SIG-M5 (cell line): ENCODE measurements at places on chromosomes 1 and 21.

DNA sequence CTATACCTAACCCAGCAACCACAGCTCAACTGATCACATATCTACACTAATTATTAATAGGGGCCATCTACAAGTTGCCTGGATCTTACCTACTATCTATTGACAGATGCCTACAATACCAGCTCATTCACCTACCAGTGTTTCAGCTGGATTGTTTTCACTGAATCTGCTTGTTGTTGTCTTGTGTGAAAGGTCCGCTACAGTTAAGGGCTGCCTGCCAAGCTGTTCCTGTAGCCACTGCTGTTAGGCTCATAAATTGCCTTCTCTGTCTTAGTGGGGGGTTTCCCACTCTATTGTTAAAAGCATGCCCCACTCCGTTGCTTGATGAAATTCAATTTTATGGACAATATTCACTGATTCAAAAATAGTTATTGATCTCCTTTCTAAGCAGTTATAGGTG, 199.7 kb upstream of the TMPRSS15 start:
- no peak for DNase-seq

DNA sequence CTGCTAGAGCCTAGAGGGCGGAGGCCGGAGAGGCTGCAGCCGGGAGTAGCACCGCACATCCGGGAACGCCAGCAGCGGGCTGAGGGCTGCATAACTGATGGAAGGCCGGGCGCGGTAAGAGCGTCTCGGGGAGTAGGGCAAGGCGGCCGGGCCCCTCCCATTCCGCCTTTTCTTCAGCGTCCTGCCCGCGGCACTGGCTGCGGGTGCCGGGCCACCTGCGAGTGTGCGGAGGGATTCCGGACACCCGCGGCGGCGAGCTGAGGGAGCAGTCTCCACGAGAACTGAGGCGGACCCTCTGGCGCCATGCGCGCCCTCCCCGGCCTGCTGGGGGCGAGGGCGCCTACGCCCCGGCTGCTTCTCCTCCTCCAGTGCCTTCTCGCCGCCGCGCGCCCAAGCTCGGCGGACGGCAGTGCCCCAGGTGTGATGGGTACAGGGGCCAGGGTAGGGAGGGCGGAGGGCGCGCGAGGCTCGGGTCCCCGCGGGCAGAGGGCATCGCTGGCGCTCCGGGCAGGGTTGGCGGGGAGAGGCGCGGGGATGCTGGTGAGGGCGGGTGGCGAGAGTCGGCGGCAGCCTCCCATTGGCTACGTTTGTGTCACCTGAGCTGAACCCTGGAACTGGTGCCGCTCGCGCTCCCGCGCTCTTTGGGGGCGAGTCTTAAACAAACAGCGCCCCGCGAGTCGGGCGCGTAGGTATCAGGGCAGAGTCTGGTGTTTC, 334.4 kb downstream of the SRGAP2C start:
- no peak for DNase-seq

DNA sequence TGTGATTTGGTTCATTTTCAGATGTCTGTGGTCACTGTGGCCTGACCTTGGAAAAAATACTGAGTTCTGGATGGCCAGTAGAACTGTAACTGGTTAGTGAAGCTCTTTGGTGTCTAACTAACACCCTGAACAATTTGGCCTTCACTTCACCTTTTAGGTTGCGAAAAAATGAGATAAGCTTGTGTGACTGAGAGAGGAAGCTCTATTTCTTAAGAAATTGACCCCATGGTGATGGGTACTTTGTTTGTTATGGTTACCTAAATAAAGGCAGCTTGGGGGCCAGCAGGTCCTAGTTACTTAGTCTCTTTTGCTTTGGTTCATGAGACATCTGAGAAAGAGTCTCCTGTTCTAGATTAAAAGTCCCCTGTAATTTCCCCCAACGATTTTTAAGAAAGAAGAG, 181.6 kb downstream of the ZNF326 start:
- DNase-seq: no peak

DNA sequence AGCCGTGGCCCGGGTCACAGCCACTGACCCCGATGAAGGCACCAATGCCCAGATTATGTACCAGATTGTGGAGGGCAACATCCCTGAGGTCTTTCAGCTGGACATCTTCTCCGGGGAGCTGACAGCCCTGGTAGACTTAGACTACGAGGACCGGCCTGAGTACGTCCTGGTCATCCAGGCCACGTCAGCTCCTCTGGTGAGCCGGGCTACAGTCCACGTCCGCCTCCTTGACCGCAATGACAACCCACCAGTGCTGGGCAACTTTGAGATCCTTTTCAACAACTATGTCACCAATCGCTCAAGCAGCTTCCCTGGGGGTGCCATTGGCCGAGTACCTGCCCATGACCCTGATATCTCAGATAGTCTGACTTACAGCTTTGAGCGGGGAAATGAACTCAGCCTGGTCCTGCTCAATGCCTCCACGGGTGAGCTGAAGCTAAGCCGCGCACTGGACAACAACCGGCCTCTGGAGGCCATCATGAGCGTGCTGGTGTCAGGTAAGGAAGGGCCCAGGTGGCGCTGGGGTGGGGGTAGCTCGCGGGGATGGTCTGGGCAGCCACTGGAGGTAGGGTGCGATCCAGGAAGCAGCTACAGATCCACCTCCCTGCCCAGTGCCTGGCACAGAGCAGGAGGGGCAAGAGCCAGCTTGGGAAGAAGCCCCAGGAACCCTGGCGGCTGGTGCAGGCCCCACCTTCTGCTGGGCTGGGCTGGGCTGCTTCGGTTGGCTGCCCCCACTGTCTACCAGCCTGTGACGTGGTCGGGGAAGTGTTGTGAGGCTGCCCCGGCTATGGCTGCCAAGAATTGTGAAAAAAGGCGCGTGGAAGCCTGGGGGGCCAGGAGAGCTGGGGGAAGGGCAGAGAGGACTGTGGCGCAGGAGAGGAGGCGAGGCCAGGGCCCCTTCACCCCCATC, 3.8 kb downstream of the CELSR2 start:
- DNase-seq: no peak

DNA sequence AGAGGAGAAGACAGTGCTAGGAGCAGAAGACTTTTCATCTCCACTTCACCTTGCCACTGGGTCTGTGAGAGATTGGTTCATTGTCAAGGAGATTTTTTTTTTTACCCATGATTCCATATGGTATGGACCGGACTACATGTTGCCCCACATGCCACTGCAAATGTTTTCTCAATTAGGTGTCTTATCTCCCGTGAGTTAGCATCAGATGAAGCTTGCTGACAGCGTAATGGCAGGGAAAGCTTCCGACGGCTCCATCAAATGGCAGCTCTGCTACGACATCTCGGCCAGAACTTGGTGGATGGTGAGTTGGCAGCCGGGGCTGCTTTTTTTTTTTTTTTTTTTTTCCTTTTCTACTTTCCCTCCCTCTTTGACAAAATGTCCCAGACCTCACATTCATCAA, 217.2 kb upstream of the NFIA start:
- DNase-seq: no peak

DNA sequence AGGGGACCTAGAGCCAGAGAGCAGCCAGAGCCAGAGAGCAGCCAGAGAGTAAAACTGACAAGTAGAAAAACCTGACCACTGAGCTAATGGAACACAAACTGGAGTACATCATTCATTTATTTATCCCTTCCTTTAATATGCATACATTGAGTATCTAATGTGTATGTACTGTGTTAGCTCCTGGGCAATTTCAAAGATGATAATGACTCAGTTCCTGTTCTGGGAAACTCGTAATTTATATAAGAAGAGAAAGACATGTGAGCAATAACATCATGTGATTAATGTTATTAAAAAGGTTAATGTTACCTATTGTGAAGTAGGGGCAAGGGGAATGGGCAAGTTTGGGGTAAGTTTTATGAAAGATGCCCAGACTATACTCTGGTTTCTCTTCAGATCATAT, 199.9 kb downstream of the TNR start:
- no peak for DNase-seq

DNA sequence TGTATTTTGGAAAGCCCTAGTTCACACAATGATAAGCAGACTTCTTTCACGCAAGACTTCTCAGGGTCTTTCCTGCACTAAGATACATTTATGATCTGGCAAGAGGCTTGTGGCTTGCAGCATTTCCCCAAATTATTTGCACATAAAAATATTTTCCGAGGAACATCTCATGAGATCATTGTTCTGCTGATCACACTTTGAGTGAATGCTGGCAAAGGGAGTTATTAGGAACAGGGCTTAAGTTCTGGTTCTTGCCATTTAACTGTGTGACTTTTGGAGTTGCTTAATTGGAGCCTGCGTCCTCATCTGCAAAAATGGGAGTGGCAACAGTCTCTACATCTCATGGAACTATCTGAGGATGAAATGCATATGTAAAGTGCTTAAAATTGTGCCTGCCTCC, 50.2 kb downstream of the GADD45A start:
- DNase-seq: no peak

- DNase-seq: no peak
Observed at GRCh38 chr21:41820384-41821080, 53.7 kb upstream of the RIPK4 start.

DNA sequence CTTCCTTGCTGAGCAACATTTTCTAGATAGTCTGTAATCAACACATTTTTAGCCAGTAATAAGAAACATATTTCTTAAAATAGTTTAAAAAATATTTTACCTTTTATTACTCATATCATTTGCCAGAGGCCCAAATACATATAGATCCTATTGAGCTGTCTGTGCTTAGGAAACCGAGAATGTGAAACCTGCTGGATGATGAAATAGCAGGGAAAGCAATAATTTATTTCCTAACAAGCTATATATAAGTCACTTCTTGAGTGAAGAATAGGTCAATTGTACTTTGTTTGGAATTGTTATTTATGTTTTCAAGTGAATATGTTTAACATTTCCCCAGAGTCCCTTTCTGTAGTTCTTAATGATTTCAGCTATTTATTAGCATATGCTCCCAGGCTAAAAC, 339.9 kb upstream of the TMPRSS15 start:
- no peak for DNase-seq

- no peak for DNase-seq
Observed at GRCh38 chr1:229047840-229048620, 222.9 kb upstream of the RAB4A start.

DNA sequence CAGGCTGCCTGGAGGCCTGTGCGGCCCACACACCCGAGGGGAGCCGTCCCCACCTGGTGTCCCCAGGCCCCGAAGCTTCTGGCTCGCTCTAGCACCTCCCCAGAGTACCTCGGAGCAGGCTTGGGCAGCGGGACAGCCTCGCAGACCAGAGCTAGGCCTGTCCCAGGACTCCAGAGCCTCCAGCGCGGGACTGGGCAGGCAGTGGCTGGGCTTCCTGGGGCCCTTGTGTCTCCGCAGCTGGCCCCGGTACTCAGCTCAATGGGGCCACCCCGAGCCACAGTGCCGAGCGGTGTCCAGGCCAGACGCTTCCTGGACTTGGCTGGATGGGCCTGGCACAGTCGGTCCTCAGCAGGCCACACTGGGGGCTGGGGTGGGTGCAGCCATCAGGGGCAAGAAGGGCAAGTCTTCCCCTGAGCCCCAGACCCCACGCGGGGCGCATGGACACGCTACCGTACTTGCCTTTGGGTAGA, 4.9 kb downstream of the SCNN1D start:
- DNase-seq: no peak

DNA sequence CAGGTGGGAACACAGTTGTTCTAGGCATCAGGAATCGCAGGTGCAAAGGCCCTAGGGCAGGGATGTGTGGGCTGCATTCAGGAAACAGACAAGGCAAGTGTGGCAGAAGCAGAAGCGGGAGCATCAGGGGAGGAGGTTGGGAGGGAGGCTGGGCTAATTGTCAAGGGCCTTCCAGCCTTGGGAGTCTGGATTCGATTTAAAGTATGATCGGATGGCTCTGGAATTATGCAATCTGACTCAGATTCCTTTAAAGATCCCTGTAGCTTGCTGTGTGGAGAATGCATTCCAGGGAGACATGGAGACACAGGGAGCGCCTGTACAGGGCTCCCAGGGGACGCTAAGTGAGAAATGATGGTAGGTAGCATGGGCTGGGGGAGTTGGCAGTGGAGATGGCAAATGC, 86.5 kb downstream of the LACTBL1 start:
- DNase-seq: no peak

GRCh38 chr1:98458511-98459485, 202.7 kb upstream of the SNX7 start:
- no peak for DNase-seq

GRCh38 chr1:107691540-107691939, 273.4 kb downstream of the VAV3 start:
- DNase-seq: no peak

- DNase-seq: no peak
Observed at GRCh38 chr1:221794079-221794670, 52.3 kb upstream of the DUSP10 start.

- no peak for DNase-seq
Observed at GRCh38 chr1:40620586-40621210, 44.8 kb downstream of the RIMS3 start.

- DNase-seq: no peak
Observed at GRCh38 chr1:9413071-9413876, 120.6 kb downstream of the SPSB1 start.

GRCh38 chr1:114490274-114490693, 20.7 kb downstream of the TRIM33 start:
- DNase-seq: no peak

DNA sequence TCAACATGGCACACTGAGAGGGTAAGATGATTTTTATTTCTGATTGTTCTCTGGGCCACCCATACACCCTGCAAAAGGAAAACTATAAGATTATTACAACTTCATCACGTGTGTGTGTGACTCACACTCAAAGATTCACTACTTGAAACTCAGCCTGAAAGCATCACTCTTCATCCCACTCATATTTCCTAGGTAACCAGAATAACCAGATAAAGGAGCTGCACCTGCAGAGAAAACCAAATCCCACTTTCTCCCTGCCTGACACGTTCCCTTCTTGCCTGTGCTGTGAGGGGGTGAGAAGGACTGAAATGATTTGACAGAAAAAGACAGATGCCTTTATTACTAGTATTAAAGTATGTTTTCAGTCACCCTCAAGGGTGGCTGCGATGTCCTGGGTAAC, 131.6 kb downstream of the TGFBR3 start:
- no peak for DNase-seq
